ENCODE measurements at places on chromosomes 6 and 20.

DNA sequence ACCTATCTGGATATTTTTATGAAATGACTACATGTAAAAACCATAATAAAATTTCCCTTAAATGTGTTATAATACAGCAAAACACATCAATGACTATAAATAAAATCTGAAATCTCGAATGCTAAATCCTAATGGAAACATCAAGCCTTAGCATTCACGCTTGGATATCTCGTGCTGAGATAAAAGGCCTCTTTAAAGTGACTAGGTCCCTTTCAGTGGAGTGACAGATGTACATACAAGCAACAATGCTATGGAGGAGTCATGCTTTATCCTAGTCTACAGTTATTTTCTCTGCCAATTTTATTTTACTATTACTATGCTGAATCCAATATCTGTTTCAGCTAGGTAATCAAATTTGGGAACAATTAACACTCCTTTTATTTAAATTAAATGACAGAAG lies 72.4 kb downstream of the MAP3K7 start:
- DNase-seq, result no peak

GRCh38 chr20:8394308-8394945 lies 262.4 kb downstream of the PLCB1 start:
- peak; percentile 24 for DNase-seq

DNA sequence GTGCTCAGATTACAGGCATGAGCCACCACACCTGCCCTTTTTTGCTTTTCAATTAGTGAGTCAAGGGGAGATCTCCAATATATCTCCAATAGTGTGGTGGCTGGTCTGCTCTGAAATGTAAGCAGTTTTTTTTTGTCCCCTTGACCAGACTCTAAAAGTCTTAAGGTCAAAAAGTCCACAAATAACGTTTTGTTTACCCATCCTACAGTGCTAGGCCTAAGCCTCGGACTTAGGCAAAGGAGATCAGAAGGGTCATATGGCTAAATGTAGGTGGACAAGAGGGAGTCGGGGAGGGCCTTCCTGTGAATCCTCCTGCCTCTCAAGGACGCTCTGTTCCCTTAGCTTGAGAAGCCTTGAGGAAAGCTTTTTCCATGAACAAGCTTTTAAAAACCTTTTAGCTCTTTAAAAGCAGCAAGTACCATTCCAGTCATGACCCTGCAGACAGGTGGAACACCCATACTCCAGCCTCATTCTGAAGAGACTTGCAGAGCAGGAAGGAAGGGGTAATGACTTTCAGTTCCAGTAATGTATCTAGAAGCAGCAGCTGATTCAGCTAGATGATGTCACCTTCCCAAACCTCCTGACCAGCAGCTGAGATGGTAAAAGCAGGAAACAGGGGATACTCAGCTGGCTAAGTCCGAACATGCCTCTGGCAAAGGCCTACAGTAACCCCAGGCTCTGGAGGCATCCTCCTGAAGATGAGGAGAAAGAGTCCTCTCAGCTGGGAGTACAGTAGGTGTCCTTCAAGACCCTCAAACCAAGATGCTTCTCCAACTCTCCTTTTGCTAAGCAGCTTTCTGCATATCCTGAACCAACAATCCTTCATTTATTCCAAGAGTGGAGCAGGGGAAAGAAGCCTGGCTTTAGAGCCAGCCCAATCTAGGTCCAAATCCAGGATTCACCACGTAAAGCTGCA lies 23.6 kb downstream of the BCL2L1 start:
- peak; percentile 95 for DNase-seq

GRCh38 chr6:87897663-87898062 lies 150.0 kb upstream of the SPACA1 start:
- peak; percentile 17 for DNase-seq

DNA sequence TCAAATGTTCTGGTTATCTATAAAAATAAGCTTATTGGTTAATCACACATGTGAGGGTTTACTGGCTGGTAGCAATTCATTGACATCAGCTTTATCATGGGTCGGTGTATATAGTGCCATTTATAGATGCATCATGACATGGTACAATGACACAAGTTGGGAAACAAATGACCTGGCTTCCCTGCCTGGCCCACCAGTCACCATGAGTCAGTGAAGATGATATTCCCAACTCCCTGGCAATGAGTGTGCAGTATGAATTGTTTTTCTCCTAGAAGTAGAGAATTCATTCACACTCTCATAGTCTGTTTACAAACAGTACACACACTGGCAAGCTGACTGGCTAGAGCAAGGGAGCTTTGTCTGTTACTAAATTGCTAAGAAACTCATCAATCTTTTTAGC lies 37.2 kb upstream of the CALHM6 start:
- no peak for DNase-seq

GRCh38 chr6:162539321-162539720 lies 188.2 kb downstream of the PRKN start:
- no peak for DNase-seq

DNA sequence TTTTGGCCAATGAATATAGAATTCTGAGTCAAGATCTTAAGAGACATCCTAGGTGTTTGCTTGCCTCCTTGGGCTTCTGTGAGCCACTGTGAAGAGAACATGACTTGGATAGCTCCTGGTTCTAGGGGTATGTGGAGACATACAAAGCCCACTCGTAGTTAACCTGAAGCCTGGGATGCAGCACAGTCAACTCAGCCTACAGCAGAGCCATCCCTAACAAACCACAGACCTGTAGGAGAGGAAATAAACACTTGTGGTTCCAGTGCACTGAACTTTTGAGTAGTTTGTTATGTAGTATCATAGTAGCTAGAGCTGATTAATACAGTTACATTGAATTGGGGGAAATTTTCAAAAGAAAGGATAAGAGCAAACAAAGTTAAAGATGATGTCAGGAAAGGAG lies 474.4 kb upstream of the HSF2 start:
- peak; percentile 53 for DNase-seq

- peak; percentile 95 for DNase-seq
Observed at GRCh38 chr20:39849664-39850063, 839.4 kb downstream of the MAFB start.

- no peak for DNase-seq
Observed at GRCh38 chr20:43255877-43256276, 66.2 kb upstream of the PTPRT start.

DNA sequence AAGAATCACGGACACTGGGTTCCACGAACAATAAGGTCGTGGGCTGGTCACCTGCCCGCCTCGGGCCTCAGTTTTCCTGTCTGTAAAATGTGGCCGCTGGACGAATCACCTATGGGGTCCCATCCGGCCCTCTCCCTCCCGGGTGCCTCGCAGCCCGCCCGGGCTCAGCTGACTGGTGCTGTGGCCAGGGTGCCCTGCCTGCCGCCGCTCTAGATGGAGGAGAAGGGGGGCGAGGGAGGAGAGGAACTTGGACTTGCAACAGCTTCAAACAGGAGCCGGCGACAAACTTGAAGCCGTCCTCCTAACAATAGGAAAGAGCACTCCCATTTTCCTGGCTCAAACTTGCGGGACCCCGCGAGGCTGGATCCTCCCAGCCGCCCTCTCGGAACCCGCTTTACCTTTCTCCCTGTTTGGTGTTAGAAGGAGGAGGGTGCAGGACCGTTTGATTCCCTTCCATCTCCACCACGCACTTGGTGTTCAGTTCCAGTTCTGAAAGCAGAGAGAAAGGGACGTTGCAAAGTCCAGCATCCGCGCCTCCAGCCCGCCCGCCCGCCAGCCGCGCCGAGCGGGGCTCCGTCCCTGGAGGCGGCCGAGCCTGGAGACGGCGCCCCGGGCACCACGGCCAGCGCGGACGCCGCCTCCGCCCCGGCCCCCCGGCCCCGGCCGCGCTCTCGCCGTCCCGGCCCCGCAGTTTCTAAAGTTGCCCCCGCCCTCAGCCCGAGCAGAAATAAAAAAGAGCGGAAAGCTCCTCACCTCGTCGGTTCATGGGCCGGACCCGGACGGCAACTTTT lies 584 bp downstream of the KIF13A start:
- DNase-seq, result peak; percentile 61

GRCh38 chr20:5374171-5374570 lies 57.4 kb upstream of the PROKR2 start:
- no peak for DNase-seq

GRCh38 chr6:168507297-168507696 lies 66.3 kb downstream of the SMOC2 start:
- no peak for DNase-seq

DNA sequence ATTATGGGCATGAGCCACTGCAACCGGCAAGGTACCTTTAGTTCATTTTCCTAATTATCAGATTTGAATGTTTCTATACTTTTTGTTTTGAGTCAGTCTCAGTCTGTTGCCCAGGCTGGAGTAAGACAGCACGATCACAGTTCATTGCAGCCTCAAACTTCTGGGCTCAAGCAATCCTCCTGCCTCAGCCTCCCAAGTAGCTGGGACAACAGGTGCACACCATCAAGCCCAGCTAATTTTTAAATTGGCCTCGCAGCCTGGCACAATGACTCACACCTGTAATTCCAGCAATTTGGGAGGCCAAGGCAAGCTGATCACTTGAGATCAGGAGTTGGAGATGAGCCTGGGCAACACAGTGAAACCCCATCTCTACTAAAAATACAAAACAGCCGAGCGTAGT lies 24.4 kb downstream of the STAU1 start:
- DNase-seq, result no peak

- DNase-seq, result no peak
Observed at GRCh38 chr6:36559011-36559793, 11.9 kb upstream of the STK38 start.

DNA sequence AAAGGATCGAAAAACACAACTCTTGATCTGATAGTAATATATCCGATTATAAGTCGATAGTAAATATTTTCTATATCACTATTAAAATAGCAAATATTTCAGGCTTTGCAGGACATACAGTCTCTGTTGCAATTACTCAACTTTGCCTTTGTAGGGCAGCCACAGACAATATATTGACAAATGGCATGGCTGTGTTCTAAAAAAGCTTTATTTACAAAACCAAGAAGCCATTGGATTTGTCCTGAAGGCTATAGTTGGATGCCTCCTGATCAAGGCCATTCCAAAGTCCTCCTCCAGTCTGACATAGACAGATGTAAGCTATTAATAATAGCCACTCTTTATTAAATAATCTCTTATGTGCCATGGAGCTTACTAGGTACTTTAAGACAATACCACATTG lies 5.9 kb downstream of the OCSTAMP start:
- no peak for DNase-seq

DNA sequence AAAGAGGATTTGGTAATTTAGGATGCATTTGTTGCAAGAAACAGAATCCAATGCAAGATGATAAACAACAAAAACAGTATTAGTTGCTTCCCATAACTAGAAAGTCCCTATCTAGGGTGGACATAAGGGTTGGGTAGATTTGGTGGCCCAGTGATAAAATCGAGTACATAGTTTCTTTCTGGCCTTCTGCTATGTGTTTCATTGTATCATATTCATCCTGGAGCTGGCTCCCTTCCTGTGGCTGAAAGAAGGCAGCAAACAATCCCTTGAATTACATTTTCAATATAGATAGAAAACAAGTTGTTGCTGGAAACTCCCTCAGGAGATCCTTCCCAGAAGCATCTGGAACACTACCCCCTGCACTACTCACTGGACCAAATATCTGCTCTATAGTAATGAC lies 135.1 kb downstream of the ID4 start:
- DNase-seq, result no peak

DNA sequence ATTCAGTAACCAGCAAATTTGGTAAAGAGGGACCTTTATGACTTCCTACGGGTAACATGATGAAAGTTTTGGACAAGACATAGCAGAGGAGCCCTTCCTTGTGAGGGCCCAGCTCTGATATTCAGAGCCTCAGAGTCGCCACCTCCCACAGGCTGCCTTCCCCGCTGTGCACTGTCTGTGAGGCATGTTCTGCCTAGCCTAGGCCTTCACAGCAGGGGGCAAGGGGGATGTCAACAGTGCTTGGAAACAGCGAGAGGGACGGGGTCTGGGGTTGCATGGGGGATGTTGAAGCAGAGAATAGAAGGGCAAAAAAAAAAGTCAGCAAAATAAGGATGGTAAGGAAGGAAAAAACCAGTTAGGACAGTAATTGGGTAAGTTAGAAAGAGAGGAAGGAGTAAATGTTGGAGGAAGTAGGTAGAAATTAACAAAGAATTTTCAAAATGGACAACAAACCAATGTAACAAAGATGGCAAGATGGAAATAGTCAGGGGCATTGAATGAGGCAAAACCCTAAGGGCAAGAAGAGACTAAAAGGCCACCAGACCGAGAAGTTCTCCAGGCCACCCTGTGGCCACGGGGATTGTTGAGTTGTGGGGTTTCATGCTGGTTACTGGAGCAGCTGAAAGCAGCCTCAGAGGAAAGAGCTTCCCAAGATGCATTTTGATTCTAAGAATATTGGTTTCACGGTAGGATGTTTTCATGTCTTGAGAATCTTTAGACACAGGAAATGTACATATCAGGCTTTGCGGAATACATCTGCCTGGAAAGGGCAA lies 139.8 kb downstream of the LY86 start:
- DNase-seq, result no peak

DNA sequence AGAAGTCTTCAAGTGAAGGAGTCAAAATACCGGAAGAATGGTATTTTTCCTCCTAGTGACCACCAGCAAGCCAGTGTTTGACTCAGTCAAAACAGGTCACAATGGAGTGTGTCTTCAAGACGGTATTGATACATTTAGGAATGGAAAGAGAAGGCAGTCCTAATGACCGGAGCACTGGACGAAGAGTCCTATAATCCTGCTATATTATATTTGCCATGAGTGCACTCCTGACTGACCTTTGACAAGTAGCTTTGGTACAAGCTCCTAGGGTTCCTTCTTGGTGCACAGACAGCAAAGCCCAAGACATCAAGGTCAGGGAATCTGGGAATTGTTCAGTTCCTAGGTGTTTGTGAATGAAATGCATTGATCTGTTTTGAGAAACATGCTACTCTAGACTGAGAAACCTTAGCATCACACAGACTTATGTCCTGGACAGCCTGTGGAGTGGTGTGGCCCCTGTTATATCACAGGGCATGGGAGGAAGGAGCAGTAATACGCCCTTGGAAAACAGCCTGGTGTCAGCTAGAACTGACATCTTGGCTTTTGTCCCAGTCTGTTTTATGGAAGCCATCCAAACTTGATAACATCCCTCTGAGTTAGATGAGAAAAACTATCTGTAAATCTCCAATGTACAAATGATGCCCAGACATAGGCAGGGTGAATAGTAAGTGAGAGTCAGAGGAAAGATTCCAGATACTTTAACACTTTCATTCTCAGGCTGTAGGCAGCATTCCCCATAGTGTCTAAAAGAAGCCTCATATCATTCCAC lies 18.5 kb downstream of the NOX3 start:
- no peak for DNase-seq

GRCh38 chr6:41929924-41930323 lies 8.6 kb downstream of the BYSL start:
- DNase-seq, result no peak

GRCh38 chr6:26183581-26184366 lies 96.5 kb downstream of the HFE start:
- peak; percentile 91 for DNase-seq

- DNase-seq, result no peak
Observed at GRCh38 chr20:31849306-31849930, 4.0 kb upstream of the FOXS1 start.
